HT1080 (cell line): ENCODE measurements at places on chromosomes 12 and 14.

DNA sequence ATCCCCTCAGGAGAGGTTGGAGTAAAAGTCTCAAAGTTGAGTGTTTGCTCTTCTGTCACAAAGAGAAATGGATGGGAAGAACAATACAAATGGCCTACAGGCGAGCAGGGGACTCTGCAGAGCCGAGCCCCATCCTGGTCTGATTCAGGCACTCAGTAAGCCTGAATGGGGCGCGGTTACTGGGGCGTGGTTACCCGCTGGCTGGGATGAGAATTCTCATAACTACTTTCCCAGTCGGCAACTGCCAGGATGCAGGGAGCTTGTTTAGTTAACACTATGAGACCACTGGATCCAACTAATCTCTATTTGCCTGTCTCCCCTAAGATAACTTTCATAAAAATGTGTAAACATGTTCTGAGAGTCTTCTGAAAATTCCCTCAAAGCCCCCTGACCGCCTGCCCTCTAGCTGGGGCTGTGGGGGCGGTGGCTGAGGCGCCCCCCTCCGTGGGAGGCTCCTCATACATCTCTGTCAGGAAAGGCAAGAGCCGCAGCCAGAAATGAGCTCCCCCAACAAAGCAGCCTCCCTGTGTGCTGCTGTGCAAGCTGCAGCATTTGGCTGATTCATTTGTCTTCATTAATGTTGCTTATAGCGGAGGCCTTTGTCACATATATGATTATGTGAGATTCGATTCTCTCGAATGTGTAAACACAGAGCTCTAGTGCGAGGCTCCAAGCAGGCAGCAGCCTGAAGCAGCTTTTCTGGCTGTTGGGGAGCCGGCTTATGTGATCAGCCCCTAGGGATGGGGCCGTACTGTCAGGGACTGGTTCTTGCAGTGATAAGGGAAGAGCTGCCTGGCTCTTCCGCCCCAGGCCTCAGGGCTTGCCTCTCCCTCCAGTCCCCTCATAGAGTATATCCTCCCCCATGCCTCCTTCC, 126.1 kb upstream of the ARHGAP5 start:
- DNase-seq: peak; percentile 42

- no peak for DNase-seq
These were observed 88.4 kb downstream of the CAND1 start for GRCh38 chr12:67357376-67358125.

- DNase-seq: peak; percentile 25
These were observed 623.3 kb downstream of the C12orf50 start for GRCh38 chr12:87405918-87406317.

- DNase-seq: no peak
These were observed 34.1 kb upstream of the DAAM1 start for GRCh38 chr14:59154373-59154772.

DNA sequence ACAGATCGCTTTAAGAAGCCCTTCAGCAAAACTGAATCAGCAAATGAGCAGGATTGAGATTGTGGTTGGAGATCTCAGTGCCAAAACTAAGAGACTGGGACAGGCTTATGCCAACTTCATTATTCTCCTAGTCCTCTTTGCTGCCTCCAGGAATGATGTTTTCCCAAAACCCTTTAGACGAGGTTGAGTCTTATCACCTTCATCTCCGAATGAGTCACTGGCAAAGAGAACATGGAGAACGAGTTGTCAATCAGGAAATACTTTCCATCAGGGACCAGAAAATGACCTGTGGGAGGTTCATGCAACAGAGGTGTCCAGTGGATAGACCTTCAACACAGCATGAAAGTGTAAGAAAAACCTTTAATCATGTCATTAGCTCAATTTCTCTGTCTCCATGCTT, 461.5 kb downstream of the RMST start:
- DNase-seq: no peak

DNA sequence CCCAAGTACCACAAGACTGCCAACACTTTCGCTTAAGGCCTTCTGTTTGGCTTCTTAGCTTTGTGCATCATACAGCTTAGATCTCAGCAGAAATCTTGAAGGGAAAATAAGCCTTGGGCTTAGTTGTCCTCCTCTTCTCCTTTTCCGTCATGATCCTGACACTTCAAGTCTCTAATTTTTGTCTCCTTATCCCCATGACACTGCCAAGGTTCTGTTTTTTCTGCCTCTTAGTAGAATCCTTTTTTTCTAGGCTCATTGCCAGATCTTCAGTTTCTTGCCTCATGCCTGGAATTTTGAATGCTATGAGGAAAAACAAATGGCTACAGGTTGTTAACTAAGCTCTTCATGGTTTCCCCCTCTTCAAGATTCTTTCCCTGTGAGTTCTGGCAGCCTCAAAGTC, 450.4 kb downstream of the LRFN5 start:
- DNase-seq: peak; percentile 1

DNA sequence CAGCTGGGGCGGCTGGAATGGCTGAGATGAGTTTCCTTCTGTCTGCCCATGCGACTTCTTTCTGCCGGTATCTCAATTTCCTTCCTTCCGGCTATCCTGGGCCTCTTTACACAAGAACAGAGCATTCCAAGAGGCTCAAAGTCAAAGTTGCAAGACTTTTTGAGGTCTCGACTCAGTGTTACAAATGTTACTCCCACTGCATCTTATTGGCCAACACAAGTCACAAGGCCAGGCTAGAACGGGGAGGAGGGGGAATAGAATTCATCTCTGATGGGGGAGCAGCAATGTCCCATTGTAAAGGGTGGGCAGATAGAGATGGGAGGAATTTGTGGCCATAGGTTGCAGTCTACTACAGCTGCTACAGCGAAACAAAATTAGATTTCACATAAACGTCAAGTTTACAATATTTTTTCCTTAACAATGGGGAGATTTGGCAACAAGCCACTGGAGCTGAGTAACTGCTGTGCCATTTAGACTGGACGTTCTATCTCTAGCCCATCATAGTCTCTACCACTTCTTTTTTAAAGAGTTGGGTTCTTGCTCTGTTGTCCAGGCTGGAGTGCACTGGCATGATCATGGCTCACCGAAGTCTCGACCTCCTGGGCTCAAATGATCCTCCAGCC, 9.5 kb upstream of the NYNRIN start:
- no peak for DNase-seq

DNA sequence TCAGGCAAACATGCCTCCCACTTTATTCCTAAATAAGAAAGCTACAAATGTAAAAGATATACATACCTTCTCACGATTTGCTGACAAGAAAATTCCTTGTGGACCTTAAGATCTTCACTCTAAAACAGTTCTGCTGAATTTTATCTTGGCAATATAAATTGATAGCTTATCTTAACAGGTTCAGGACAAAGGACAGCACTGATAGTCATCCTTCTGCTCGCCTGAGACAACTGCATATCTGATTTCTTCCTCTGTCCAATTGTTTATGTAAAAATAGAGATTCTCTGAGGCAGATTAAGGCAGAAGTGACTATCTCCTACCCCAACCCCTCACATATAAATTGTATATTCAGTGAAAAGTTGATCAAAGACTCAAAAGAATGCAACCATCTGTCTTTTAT, 44.9 kb downstream of the CAPZA3 start:
- DNase-seq: no peak

GRCh38 chr14:25677111-25677510, 627.2 kb upstream of the STXBP6 start:
- DNase-seq: no peak

- DNase-seq: no peak
These were observed 61.3 kb upstream of the ACTN1 start for GRCh38 chr14:69040353-69040752.

GRCh38 chr12:45701296-45701695, 28.2 kb upstream of the ARID2 start:
- DNase-seq: no peak

- no peak for DNase-seq
These were observed 9.8 kb downstream of the ZNF641 start for GRCh38 chr12:48340943-48341342.

DNA sequence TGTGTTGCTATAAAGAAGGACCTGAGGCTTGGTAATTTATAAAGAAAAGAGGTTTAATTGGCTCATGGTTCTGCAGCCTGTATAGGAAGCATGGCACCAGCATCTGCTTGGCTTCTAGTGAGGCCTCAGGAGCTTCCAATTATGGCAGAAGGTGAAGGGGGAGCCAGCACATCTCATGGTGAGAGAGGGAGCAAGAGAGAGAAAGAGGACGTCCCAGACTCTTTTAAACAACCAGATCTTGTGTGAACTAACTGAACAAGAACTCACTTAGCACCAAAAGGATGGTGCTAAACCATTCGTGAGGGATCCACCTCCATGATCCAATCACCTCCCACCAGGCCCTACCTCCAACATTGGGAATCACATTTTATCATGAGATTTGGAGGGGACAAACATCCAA, 6.1 kb upstream of the SNAPC1 start:
- DNase-seq: no peak
